ENCODE measurements at places on chromosomes 2 and 18.
A peak's percentile ranks its signal among the peaks of the same experiment; 100 is the strongest.

DNA sequence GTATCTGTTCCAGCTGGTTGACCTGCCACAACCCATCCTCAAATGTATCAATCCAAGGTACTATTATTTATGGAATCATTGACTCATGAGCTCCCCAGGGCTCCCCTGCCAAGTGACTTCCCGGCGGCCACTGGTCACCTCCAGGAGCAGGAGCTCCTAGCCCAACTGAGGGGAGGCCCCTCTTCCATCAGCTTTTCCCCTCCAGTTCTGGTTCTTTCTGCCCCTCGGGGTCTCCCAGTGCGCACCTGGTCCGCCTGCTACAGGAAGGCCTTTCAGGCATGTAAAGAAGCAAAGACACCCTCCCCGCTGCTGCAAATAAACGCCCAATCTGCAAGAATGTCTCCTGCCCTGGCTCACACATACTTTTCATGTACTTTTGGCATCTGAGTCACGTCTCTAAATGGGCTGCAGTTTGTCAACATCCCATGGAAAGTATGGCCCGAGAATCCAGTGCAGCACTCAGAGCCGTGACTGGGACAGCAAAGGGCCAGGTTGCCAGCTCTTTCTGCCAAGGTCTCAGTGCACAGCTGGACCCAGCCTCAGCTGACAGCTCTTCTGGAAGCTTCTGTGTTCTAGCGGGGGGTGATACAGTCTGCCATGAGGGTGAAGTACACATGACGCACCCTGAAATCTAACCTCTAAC, 41.4 kb downstream of the KLHL29 start:
- no peak for DNase-seq

DNA sequence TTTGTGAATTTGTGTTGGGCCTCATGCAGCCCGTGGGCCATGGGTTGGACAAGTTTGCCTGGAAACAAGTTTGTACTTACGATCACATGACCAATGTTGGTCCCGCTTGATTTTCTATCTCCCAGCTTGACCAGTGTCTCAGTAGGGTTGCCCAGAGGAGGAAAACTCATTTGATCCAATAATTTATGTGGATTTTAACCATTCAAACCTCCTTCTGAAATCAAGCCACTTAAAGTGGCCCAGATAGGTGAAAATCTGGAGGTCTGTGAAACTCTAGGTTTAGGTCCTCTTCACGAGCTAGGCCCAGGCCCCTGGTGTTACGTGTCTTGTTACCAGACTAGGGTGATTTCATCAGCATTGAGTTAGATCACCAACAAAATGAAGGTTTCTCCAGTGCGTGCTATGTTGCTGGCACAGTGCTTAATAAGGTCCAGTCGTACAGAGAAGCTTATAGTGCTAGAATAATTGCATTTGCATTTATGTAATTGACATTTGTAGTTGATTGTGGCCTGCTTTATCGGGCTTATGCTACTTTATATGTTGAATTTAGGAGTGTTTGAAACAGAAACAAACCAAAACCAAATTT, 4.4 kb downstream of the ACTR2 start:
- DNase-seq, result no peak

DNA sequence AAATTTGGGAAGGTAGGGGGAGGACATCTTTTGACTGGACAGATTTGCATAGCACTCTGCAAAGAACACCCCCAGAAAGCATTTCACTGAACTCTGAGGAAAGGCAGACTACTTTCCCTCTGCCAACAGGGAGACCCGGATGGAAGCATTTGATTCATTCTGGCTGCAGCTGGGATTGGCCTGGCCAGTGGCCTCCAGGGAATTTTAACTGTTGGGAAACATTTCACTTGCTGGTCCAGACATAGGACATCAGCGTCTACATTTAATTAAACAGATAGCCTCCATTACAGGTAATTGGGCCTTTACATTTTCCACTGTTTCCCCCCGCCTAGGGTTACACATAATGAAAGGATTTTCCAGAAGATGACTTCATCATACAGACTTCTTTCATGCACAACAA, 92.8 kb downstream of the MARCHF4 start:
- DNase-seq, result no peak

DNA sequence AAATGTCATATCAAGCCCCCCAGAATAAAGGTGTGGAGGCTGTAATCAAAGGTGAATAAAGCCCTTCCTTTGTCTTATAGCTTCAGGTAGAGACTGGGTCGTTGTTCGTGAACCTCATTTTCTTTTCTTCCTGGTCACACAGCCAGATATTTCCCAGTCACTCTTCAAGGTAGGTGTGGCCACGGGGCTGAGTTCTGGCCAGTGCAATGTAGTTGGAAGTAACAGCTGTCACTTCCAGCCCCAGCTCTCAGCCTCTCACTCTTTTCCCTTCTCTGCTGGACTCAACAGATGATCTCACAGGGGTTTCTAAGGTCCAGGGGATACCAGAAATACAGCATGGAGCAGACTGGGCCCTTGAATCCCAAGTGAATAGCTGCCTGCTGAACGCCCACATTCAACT, 15.8 kb upstream of the TRPM8 start:
- DNase-seq, result no peak

GRCh38 chr2:64420677-64421076, 33.3 kb upstream of the LGALSL start:
- DNase-seq, result no peak

- no peak for DNase-seq
Observed at GRCh38 chr2:46945671-46946070, 30.1 kb upstream of the MCFD2 start.

DNA sequence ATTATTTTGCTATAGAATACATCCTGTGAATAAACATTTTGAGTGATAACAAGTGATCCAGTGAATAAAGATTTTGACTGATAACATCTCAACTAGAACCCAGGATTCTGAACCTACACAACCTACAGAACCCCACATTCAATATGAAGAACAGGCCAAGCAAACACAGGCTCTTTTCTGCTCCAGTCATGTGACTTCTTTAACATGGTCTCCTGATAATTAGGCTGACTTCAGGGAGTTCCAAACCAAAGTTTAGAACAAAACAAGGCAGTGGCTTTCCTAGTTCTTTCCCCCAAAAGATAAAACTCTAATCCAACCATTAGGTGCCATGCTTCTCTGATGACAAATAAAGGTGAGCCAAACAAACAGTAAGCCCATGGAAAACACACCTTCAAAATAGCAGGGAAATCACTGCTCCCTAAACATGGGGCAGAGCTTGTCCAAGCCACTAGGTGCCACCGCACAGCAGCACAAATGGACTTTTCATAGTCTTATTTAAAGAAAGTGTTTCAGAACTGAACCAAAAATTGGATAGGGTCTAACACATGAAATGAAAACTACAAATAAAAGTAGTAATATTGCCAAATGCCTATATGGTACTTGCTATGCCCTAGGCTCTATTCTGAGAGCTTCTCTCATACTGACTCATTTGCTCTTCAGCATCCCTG, 95.3 kb downstream of the EVA1A start:
- no peak for DNase-seq

DNA sequence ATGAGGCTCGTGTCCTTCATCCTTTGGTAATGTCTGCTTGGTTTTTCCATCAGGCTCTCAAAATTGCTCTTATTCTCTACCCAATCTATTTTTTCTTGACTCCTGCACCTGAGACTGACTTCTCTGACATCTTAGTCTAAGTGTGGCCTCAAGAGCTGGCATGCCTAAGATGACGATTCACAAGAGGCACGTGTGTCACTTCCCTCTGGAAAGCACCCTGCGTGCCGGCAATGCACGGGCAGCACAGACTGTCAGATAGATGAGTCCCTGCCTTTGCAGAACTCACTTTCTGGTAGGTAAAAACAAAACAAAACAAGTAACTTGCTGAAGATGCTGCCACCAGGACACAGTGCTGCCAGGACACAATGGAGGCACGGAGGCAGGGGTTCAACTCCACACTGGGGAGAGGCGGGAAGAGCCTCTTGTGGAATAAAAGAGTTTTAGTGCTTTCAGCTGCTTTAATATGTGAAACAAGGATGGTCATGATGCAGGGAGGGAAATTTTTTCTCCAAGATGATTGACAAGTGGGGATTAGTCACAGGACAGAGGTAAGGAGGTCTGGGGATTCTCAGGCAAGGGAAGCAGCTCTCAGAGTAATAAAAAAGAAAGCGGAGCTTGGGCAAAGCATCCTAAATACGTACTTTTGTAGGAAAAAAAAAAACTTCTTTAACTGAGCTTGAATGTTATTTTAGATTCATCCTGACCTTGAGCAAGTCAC, 27.3 kb downstream of the CYB5A start:
- DNase-seq, result no peak

GRCh38 chr2:215878476-215879063, 134.8 kb downstream of the MREG start:
- DNase-seq, result no peak

DNA sequence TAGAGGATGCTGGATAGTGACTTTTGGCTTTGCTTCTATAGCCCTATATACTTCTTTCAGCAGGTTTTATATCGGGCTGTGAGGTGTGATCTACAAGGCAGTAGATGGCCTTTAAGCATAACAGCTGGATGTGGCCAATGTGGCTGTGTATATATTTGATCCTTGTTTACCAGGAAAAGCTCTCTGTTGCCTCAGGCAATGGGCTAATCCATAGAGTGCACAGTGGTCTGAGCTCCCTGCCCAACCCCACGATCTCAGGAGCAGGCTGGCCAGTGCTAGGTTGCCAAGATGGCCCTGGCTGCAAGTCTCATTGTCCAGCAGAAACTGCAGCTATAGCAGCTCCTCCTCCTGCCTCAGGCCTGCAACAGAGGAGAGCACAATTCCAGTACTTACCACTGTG, 72.3 kb upstream of the SPHKAP start:
- DNase-seq, result no peak

DNA sequence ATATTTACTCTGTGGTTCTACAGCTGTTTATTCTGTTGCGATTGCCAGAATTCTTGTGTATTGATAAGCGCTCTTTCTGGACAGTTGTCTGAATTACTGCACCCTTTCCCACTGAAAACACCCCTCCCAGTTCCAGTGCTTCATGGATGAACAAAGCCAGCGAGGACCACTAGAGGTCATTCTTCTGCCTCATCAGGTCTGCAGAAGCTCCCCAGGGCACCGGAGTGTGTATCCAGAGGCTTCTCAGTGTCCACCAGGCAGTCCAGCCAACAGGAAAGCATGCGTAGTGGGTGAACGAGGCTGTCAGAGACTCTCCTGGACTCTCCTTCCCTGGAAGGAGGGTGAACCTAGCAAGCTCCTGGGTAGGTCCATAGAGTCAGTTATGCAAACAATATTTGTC, 40.6 kb upstream of the INHBB start:
- DNase-seq, result peak; percentile 47

DNA sequence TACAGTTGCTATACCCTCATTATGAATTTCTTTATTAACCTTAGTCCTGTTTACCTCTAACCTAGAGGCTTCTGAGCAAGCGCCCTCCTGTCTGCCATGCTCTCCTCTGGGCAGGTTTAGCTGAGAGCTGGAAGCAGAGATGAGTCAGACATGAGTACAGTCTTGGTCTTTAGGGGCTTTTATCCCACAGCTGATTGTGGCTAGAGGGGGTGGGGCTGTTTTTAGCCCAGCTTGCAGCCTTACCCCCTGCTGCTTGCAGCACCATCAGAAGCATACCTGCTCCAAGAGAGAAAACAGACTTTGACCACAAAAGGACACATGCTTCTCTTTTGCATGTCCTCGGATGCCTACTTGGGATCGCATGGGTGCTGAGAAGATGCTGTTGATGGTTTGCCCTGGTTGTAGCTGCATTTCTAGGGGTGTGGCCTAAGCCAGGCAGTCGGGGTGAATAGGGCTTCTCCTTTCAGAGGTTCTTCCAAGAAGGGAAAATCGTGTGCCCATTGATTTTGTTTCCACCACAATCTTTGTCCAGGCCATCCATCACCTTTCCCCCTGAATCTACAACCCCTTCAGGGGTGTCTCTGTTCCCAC, 115.0 kb upstream of the LGALSL start:
- no peak for DNase-seq

- DNase-seq, result peak; percentile 73
Observed at GRCh38 chr2:25252291-25253152, 84.1 kb upstream of the POMC start.

DNA sequence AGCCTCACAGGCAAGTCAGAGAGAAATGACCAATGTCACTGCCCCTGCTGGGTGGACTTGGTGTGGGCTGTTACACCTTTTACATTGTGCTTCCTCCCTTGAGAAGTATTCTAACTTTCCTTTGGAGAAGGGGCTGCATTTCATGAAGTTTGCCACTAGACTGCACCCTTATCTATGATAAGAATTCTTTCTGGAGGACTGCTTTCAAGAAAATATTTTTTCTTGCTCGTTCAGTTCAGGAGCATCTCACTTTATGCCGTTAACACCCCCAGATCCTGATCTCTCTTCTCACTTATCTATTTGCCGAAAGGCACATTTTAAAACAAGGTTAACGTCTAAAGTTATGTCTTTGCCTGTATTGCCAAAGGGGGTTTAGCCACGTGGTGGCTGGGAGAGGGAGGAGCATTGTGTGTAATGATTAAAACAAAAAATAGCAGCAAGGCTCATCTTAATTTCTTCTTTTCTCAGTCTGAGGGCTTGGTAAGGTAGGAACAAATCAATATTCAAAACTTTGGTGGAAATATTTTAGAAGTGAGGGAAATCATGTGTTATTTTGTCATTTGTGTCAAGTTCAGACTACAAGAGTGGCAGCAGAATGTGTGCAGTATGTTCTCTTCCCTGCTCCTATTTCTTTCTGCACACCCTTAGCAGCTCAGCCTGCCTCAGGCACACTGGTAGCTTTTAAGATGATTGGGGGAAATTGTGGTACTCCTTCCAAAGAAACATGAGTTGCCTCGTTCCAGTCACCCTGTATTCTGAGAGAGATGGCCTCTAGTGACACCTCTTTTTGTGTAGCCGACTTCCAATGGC, 1.6 kb upstream of the IGFBP5 start:
- DNase-seq, result peak; percentile 82

GRCh38 chr2:172849519-172850217, 114.0 kb downstream of the RAPGEF4 start:
- DNase-seq, result no peak

DNA sequence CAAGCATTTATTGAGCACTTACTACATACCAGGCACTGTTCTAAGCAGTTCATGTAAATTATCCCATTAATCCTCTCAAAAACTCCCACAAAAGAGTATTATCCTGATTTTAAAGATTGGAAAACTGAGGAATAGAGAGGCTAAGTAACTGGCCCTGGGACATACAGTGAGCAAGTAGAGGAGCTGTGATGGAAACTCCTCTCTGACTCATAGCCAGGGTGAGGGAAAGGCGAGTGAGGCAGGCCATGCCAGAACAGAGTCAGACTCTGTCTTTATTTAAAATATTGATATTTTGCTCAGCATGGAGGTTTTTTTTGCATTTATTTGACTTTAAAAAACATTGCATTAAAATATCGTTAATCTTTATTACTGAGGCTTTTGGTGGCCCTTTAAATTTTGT, 208.0 kb downstream of the LOXHD1 start:
- DNase-seq, result no peak

- DNase-seq, result no peak
Observed at GRCh38 chr2:233503947-233504637, 62.5 kb downstream of the USP40 start.

- DNase-seq, result no peak
Observed at GRCh38 chr2:141968433-141968832, 162.4 kb downstream of the LRP1B start.

- peak; percentile 62 for DNase-seq
Observed at GRCh38 chr2:190679813-190680591, 31.1 kb downstream of the NAB1 start.

GRCh38 chr18:59629894-59630293, 67.3 kb downstream of the CCBE1 start:
- no peak for DNase-seq

All from hematopoietic multipotent progenitor cell treated with erythropoietin and hydrocortisone succinate and interleukin-3 and kit ligand, for 6 days (in vitro differentiated cells).